Body of pancreas (tissue), 4 donors: ENCODE measurements at places on chromosomes 6 and 20. TPM values are rescaled to one million over a fixed set of nuclear protein-coding genes. Genes with fewer than 3 reads are reported as not detected.

Gene WFDC5
- total RNA-seq: not detected

DNA sequence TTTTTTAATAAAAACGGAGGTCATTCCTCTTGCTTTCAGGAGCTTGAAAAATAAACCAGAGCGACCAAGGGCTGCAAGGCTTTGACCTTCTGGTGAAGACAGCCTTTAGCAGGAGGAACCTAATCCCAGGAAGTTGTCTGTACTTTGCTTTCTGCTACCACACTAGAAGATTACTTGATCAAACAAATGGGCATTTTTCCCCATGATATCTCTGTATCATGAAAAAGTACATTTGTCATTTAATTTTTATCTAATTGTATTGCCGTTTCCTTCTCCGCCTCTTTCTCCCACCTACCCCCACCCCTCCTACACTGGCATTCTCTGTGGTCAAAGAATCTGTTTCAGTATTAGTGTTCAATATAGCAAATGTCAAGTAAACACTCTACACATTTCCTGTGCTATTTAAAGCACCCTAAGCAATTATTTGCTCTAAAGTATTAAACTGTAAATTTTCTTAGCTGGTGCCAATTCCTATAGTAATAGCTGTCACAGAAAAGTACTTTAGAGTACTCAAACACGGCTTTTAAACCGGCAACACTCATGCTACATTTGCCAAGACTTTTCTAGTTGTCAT lies 29.7 kb downstream of the ATXN1 start:
- DNase-seq: no peak

DNA sequence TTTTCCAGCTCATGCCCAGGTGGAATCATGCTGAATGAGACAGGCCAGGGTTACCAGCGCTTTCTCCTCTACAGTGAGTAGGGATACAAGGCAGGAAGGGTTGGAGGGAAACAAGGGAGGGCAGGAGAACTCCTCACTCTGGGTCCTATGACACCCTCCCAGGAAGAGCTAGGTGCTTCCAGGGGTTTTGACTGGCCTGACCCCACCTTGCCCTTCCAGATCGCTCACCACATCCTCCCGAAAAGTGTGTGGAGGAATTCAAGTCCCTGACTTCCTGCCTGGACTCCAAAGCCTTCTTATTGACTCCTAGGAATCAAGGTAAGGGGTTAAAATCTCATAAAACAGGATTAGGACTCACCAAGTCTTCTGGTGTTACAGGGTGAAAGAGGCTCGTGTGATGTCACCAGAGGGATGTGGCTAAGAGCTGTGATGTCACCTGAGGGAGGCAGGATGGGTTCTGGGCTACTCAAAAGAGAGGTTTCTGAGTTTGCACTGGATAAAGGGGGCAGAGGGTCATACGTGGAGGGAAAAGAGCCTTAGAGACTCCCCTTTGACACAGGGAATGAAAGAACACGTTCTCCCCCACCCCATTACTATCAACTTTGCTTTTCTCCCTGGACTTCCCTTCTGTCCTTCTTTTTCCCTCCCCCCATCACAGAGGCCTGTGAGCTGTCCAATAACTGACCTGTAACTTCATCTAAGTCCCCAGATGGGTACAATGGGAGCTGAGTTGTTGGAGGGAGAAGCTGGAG lies 1.9 kb downstream of the APOM start:
- no peak for DNase-seq

- DNase-seq: no peak
Observed at GRCh38 chr6:128343706-128344105, 176.7 kb downstream of the PTPRK start.

Gene NKX2-2
- total RNA-seq: 3.1 TPM

Gene FAXC
- 0.33 TPM for total RNA-seq

DNA sequence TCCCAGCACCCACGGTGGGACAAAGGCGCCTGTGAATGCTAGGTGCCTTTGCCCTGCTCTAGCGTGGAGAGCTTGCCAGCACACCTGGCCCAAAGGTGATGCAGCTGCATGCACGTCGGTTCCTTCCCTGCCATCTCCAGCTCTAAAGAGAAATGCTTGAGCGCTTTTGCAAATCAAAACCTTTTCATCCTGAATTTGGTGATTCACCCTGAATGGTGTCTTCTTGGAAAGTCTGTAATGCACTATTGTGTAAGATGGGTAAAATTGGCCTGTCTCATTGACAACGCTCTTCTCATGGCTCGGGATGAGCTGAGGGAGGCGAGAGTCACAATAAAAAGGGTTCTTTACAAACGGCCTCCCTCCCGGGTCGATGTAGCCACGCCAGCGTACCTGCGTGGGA lies 103.1 kb upstream of the ID4 start:
- no peak for DNase-seq

Gene SAMD10
- 3.6 TPM for total RNA-seq

DNA sequence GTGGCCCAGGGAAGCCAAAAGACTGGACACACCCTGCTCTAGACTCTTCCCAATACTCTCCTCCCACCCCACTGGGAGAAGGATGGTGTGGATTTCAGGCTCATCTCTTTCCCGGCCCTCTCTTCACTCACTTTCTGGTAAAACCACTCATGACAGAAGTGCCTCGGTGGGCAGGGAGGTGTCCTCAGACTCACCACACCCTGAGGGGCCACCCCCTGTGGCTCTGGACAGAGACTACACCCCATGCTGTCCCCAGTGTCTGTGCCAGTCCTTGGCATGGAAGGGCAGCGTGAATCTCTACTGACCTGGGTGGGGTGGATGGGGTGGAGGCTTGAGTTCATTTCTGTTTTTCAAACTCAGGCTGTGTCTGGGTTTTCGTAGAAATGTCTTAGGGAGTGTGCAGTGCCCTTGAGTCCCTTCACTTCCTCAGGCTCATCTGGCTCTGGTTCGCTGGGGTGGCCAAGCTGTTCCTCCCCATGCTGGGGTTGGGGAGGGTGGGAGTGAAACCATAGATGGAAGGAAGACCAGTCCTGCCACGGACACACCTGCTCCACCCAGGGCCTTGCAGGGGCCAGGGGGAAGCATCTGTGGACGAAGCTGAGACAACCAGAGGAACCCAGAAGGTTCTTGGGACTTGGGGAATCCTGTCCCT lies 59.1 kb downstream of the EZR start:
- DNase-seq: no peak

DNA sequence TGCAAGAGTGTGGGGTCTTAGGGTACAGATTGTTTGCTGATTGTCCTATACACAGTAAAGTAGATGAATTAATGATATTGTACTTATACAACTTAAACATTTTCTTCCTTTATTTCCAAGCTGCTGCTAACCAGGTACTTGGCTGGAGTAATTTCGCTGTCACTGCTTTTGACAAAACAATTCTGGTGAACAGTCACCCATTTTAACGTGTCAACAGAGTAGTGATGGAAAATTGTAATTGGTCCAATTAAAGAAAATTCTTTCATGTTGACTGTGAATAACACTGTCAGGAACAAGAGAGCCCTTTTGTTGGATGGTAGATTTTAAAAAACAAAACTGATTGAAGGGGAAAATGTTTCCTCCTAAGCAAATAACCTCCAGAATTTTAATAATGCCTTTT lies 26.4 kb upstream of the MROH8 start:
- no peak for DNase-seq

- DNase-seq: no peak
Observed at GRCh38 chr6:18601516-18602020, 214.4 kb downstream of the RNF144B start.

DNA sequence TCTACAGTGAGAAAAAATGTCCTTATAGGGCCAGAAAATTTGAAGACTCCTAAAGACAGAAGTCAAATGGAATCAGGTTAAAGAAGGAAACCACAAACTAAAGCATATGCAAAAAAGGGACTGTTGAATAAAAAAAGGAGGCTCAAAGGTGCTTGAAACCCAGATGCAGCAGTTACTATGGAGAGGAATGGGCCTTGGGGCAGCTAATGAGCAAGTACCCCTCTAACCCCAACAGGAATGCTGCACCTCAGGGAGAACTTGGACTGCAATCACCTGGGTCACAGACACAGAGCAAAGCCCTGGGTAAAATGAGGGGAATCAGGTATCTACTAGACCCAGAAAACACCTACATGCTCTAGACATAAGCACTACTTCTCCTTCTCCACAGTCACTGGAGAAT lies 313.9 kb downstream of the UBE3D start:
- DNase-seq: no peak

- no peak for DNase-seq
Observed at GRCh38 chr6:169274781-169275180, 21.1 kb upstream of the THBS2 start.

DNA sequence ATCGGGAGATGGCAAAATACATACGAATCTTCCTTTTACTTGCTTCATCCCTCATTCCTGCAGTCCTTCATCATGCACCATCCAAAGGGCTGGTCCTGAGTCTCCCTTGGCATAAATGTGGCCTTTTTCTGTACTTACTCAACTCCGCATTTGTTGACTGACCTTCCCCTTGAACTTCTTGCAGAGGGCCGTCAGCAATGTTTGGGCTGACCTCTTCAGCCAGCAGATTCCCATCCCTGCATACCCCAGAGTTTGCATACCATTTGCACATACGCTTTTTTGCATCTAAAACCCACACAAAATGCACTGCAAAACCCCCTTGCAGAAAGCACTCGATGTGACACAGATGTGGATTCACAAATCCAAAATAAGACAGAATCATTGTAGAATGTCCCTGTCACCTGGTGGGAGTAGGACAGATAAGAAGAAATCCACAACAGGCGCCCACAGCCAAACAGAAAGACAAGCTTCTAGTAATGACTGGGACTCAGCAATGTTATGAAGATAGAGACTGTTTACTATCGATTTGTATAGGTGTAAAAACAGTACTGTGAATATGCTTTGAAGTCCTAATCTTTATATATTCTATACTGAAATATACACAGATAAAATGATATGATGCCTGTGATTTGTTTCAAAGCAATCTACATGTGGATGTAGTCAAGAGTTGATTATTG lies 45.8 kb downstream of the TBC1D7 start:
- no peak for DNase-seq

Gene CST2
- not detected for total RNA-seq

DNA sequence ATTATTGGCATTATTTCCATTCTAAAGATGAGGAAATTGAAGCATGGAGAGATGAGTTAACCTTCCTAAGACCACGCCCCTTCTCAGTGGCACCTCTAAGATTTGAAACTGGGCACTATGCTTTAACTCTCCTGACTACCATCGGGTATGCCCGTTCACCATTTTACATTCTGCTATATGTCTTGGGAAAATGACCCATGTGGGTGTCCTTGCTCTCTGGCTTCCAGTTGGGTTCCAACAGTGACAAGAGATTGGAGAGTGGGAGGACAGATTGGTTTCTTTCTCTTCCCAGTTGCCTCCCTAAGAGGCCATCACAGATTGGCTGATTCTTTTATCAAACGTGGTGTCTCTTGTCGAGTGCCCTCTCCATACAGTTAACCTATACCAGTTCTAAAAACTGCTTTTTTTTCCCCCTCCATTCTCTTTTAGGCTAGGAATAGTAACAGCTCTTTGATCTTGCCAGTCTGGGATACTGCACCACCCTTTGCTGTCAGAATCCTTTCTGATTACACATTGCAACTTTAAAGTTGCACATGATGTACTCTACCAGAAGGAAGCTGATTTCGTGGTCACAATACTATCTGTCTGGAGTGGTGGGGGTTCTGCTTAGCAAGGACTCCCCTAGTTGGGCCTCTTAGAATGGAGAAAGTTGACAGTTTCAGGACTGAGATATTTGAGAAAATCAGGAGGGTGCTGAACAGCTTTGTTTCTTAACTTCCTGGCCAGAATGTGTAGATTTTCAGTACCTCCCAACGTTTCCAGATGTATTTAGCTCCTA lies 88.0 kb upstream of the ELOVL5 start:
- no peak for DNase-seq

- no peak for DNase-seq
Observed at GRCh38 chr6:25180630-25181349, 98.4 kb upstream of the CARMIL1 start.

DNA sequence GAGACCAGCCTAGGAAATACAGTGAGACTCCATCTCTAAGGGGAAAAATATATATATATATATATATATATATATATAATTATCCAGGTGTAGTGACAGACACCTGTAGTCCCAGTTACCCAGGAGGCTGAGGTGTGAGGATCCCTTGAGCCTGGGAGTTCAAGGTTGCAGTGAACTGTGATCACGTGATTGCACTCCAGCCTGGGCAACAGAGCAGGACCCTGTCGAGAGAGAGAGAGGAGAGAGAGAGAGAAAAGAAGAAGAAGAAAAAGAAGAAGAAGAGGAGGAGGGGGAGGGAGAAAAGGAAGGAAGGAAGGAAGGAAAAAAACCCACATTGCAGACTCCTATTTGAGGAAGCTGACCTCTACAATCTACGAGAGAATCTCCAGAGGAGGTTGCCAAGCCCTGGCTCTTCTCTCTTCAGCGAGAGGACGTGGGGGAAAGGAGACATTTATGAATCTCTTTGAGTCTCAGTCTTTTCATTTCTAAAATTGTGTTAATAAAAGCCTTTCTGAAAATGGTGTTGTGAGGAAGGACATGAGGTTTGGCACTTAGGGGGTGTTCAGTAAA lies 49.7 kb downstream of the COL11A2 start:
- no peak for DNase-seq

DNA sequence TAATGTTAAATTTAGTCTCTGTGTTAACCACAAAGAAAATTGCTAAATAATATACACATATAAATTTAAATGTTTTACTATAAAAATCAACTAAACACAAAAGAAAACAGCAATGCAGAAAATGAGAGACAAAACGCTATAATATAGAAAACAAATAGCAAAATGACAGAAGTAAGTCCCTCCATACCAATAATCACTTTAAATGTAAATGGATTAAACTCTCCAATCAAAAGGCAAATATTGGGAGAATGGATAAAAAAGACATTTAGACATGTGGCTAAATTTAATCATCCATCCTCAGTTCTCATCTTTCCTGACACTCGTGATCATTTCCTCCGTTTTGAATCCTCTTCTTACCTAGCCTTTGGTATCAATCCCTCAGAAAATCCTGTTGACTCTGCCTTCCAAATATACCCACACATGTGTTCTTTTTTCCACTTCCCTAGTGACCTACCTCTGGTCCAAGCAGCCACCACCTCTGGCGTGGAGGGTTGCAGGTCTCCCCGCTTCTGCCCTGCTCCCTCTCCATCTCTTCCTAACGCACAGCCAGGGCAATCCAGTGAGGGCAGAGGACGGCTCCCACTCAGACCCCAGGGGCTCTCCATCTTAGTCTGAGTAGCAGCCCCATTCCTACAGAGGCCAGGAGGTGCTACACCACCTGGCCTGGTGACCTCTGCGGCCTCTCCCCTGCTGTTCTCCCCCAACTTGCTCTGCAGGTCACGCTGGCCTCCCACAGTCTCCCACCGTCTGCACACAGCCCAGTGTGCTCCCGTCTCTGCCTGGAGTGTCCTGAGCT lies 149.2 kb downstream of the RNASET2 start:
- no peak for DNase-seq

Gene TAF4
- 29.0 TPM for total RNA-seq

- DNase-seq: no peak
Observed at GRCh38 chr6:13419422-13420195, 67.8 kb downstream of the GFOD1 start.

DNA sequence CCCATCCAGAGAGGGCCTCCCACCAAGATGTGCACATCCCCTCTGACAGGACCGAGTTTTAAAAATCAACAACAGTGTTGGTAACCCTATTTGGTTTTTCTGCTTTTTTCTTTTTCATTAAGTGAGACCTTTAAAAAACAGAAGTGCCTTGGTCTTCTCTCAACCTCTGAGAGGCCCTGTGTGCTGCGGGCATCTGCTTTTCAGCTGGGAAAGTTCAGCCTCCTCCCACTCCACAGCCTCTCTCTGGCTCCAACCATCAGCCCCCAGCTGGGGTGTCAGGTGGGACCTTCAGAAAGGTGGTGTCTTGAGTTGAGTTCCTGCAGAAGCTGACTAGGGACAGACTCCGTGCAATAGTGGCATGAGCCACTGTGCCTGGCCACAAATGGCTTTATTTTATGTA lies 64.6 kb upstream of the ZMYND8 start:
- DNase-seq: no peak

Gene SRMS
- total RNA-seq: not detected

- peak; percentile 20 for DNase-seq
Observed at GRCh38 chr6:34305982-34306708, 57.3 kb upstream of the SMIM29 start.
